Astrocyte (in vitro differentiated cells and primary cell): ENCODE measurements at places on chromosomes 12 and 14. TPM values are rescaled to one million over a fixed set of nuclear protein-coding genes. Genes with fewer than 3 reads are reported as not detected.

The FOXG1 gene
- total RNA-seq = 0.07 and 0.18 TPM in 2 replicates

DNA sequence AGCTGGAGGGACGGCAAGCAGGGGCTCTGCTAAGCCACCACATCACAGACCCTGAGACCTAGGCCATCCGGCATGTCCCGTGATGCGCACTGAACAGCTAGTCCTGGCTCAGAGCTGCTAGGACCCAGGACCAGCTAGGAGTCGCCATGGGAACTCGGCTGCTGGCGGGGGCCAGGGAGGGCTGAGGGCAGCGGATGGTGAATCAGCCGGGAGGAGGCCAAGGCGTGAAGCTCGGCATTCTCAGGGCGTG, 5.1 kb downstream of the AHNAK2 start:
- no peak for DNase-seq

GRCh38 chr12:8508910-8509841, 4.1 kb upstream of the CLEC4D start:
- DNase-seq = no peak

DNA sequence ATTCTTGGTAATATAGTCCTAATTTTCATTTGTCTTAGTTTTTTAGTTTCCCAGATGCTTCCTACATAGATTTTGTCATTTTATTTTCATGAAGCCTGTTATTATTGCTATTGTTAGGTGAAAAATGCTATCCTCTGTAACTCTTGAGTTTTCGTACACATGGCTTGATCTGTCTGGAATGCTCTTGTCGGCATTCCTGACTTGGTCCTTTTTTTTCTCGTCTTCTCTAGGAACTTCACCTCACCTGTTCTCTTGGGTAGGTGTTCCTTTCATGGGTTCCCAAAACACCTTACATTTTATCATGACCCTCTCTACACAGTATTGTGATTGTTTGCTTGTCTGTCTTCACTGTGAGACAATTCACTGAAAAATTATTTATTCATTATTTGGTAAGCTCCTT, 267.4 kb downstream of the TMTC2 start:
- no peak for DNase-seq

GRCh38 chr12:1573960-1574864, 20.2 kb downstream of the FBXL14 start:
- DNase-seq = no peak

DNA sequence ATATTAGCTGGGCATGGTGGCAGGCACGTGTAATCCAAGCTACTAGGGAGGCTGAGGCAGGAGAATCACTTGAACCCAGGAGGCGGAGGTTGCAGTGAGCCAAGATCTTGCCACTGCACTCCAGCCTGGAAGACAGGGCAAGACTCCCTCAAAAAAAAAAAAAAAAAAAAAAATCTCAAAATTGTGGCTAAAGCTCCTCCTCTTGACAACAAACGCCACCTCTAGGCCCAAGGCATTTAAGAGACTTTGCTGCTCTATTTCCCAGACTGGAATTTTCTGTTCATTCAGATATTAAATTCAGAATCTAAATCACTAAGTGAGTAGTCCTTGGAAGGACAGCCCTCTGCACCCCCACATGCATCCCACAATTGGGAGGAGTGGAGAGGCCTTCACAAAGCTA, 1.4 kb downstream of the ZFYVE1 start:
- DNase-seq = no peak

DNA sequence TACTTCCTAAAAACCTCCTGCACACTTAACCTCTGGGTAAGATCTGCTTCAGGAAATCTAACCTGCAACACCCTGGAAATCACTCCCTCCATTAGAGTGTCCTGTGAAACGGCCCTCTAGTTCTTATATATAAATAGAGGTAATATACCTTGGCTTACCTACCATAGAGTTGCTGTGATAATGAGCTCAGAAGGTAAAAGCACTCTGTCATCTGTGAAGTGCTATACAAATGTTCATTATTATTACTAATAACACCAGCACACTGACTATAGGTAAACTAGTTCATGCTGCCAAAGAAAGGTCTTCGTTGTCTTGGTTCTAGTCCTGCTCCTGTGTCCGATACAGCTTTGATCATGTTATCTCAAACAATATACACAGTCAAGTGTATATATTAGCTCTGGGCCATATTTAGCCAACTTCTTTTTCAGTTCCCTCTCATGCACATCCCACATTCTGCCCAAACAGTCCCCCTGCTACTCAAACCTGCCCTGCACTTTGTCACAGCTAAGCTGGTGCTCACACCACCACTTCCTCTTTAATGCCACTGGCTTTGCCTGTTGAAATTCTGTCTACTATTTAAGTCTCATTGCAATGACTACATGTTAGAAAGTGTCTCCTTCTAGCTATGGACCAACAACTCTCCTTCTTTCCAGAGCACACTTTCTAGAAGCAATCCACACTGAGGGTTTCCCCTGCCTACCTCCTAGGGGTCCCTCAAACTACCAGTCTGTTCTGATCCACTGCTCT, 5.1 kb downstream of the E2F7 start:
- no peak for DNase-seq

- DNase-seq = no peak
Measured at GRCh38 chr12:10709808-10710207, 13.3 kb downstream of the YBX3 start.

- no peak for DNase-seq
Measured at GRCh38 chr12:128698301-128698972, 125.3 kb downstream of the SLC15A4 start.

The NFE2 gene
- total RNA-seq = 0.29 and 0.41 TPM in 2 replicates

DNA sequence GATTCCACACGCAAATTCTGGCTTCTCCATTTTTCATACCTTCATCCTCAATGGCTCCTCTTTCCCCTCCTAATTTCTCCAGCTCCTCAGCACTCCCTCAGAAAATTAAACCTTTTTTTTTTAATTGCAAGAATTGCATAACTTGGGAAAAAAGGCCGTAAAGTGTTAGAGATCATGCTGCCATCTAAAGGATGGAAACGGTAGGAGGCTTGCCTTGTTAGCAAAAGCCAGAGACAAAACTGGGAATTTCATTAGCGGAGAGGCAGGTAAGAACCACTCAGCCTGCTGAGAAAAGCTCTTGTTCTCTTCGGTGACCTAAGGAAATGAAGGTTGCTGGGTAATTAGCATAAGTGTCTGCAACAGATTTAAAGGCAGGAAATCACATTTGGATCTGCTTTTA, 204.3 kb downstream of the AEBP2 start:
- DNase-seq = peak; percentile 52

The SDR9C7 gene
- total RNA-seq = 0.17 TPM in 1 of 2 replicates, not detected in the other

The RTL1 gene
- 0.18 and 0.31 TPM in 2 replicates for total RNA-seq

DNA sequence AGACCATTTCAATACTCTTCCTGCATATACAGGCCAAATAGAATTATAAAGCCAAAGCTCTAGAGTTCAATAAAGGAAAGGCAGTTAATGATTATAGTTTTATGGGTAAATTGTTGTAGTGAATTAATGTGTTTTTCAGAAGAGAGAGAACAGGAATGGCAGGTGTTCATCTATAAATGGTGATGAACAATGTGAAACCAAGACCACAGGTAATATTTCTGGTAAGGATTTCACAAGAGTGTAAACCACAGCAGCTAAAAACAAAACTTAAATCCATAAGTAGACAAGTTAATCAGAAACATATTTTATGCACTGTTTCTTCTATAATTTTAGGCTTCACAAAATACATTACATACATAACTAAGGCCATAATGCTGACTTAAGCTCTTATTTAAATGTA, 204.4 kb downstream of the SYT1 start:
- DNase-seq = no peak

The TMEM30B gene
- 0.36 TPM in 1 of 2 replicates, not detected in the other for total RNA-seq

The GPD1 gene
- 0.29 and 0.59 TPM in 2 replicates for total RNA-seq
